ENCODE measurements at places on chromosomes 6 and 20.

- no peak for DNase-seq
These were observed 243.2 kb upstream of the ARID1B start for GRCh38 chr6:156533872-156534524.

DNA sequence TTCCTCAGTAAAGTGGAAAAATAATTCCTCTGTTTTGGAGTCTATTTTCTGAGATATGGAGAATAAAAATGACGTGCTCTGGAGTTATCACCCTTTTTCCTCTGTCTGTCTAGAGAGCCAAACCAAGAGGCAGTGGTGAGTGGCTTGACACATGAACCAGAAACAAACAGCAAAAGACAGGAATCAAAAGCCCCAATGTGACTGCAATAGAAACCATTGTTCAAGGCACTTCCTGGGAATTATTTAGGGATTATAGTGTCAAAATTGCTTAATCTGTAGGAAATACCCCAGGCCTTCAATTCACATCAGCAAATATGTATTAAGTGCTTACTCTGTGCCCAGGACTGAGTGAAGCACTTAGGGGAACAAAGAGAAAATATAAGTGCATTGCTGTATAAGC lies 560.4 kb upstream of the JAG1 start:
- no peak for DNase-seq

GRCh38 chr6:43702534-43703440 lies 15.2 kb upstream of the MRPS18A start:
- DNase-seq, result peak; percentile 84

GRCh38 chr20:13492001-13492481 lies 146.7 kb downstream of the TASP1 start:
- peak; percentile 40 for DNase-seq

DNA sequence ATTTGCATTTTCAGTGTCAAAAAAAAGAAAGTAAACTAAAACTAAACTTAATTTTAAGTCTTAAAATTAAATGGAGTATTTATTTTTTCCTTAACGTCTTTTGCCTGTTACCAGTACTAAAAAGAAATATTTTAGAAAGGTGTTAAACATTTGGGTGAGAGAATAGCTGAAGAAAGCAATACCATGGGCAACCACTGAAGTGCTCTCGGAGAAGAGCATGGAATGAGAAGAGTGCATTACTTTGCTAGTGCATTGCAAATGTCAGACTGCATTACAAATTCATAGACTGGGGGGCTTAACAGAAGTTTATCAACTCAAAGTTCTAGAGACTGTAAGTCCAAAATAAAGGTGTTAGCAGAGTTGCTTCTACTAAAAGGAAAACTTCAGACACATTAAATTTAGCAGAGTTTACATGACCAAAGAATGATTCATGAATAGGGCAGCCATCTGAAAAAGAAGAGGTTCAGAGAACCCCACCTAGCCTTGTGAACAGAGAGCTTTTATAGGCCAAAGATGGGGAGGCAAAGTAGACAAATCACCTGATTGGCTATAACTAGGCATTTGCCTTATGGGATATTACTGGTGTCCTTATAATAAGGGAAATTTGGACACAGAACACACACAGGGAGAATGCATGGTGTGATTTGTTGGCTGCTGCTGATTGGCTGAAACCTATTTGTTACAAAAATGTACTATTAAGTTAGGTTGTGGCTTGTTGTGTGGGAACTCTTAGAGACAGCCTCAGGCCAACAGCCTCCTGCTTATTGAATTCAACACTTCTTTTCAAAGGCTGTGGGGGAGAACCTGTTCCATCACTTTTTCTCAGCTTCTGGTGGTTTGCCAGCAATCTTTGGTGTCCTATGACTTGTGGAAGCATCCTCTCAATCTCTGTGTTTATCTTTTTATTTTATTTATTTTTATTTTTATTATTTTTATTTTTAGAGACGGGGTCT lies 106.7 kb upstream of the RREB1 start:
- no peak for DNase-seq

DNA sequence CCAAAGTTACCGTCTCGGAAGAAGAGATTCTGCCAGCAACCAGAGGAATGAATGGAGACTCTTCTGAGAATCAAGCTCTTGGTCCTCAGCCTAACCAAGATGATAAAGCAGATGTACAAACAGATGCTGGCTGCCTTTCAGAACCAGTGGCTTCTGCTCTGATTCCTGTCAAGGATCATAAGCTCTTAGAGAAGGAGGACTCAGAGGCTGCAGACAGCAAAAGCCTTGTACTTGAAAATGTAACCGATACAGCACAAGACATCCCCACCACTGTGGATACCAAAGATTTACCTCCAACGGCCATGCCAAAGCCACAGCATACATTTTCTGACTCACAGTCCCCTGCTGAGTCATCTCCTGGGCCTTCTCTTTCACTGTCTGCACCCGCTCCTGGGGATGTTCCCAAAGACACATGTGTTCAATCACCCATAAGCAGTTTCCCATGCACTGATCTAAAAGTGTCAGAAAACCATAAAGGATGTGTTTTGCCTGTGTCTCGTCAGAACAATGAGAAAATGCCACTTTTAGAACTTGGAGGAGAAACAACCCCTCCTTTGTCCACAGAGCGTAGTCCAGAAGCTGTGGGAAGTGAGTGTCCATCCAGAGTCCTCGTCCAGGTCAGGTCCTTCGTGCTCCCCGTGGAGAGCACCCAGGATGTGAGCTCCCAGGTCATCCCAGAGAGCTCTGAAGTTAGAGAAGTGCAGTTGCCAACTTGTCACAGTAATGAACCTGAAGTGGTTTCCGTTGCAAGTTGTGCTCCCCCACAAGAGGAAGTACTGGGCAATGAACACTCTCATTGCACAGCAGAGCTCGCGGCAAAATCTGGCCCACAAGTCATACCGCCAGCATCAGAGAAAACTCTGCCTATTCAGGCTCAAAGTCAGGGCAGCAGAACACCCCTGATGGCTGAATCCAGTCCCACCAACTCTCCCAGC lies 109.6 kb downstream of the RTN4IP1 start:
- DNase-seq, result no peak

DNA sequence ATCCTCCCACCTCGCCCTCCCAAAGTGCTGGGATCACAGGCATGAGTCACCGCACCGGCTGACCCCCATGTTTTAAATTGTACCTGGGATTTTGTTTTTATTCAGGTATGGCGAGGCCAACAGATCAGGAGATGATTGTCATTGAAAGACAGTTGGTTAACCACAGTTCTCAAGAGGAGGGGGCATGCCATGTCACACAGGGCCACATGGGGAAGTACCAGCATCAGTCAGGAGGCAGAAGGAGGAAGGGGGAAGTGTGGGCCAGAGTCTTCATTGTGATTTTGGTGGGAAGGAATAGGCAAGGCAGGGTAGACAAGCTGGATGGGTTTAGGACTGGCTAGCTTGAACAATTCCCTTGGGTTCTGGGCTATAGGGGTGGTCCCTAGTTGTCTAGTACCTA lies 9.9 kb upstream of the MMP9 start:
- DNase-seq, result no peak

GRCh38 chr20:15700147-15700765 lies 873.0 kb downstream of the KIF16B start:
- no peak for DNase-seq

GRCh38 chr6:166046226-166046625 lies 121.4 kb downstream of the TBXT start:
- DNase-seq, result no peak

GRCh38 chr6:108764580-108764950 lies 83.7 kb upstream of the ARMC2 start:
- peak; percentile 3 for DNase-seq

GRCh38 chr6:29564875-29565274 lies 5.3 kb upstream of the UBD start:
- DNase-seq, result no peak

DNA sequence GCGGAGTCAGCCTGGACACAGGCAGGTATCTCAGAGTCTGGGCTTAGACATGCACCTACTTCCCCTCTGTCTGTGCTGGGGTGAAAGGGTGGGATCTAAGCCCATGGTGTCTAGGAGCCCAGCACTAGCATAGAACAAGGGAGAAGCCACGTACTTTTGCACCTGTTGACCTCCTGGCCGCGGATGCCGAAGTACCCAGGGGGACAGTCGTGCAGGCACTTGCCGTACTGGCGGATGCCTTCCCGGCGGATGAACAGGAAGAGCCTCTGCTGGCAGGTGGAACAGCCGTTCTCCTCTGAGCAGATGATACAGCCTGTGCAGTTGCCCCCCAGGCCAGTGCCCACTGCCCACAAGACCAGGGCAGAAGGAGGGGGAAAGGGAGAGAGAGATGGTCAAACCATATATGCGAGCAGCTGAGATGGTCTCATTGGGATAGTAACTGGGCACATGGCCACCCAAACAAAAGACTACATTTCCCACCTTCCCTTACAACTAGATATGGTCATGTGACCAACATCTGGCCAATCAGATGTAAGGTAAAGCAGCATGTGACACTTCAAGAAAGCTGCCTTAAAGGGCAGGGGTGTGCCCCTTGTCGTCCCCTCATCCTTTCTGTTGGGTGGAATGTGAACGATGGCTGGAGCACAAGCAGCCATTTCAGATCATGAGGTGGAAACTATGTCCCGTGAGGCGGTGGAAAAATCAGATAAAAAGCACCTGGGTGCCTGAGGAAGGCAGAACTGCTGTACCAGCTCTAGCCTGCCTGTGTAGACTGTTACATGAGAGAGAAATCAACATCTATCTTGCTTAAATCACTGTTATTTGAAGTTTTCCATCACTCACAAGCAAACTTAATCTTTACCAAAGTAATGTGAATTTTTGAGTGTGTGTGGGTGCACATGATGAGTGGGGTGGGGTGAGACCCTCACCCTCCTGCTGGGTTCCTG lies 34.0 kb downstream of the RSPO4 start:
- no peak for DNase-seq

DNA sequence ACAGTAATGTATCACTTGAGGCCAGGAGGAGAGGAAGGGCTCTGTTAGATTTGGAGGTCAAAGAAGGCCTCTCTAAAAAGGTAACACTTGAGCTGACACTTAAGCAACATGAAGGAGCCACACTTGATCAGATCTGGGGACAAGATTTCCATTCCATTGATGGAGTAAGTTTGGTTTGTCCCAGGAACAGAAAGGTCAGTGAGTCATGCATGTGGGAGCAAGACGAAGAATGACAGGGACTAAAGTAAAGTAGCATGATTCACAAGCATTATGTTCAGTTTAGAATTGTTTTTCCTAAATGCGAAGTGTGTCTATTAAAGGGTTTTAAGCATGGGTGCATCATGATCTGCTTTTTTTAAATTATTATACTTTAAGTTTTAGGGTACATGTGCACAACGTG lies 47.4 kb downstream of the COL21A1 start:
- DNase-seq, result no peak

GRCh38 chr20:961768-962167 lies 40.3 kb downstream of the RSPO4 start:
- no peak for DNase-seq

- DNase-seq, result no peak
These were observed 675.9 kb upstream of the CITED2 start for GRCh38 chr6:140050101-140050995.

DNA sequence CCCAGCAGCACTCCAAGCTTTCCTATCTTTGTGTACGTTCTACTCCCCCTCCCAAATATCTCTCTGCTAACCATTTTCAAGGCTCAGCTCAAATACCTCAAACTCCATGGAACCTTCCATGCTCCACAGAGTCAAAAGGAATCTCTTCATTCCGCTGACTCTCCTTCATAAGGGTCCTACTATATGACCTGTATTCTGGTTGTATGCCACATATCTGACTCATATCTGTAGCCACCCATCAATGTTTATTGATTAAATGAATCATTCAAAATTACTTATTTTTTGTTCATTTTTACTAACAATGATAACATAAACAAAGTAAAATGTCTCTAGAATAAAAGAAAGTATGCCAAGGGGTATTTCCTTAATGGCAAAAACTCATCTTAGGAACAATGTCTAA lies 123.2 kb downstream of the ARHGAP18 start:
- no peak for DNase-seq

DNA sequence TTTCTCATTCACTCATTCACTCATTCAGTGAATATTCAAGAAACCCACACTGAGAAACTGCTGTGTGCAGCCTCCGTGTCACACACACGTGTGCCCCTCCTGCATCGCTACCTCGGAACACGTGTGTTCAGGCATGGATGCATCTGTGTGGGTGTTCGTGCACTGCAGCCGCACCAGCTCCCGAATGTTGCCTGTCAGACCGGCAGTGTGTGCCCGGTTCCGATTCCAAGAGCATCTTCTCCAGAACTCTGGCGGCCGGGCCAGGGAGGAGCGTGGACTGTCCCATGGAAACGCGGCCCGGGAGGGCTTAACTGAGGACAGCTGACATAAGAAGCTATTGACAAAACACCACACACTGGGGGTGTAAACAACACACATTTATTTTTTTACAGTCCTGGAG lies 216.0 kb downstream of the DLL1 start:
- no peak for DNase-seq

DNA sequence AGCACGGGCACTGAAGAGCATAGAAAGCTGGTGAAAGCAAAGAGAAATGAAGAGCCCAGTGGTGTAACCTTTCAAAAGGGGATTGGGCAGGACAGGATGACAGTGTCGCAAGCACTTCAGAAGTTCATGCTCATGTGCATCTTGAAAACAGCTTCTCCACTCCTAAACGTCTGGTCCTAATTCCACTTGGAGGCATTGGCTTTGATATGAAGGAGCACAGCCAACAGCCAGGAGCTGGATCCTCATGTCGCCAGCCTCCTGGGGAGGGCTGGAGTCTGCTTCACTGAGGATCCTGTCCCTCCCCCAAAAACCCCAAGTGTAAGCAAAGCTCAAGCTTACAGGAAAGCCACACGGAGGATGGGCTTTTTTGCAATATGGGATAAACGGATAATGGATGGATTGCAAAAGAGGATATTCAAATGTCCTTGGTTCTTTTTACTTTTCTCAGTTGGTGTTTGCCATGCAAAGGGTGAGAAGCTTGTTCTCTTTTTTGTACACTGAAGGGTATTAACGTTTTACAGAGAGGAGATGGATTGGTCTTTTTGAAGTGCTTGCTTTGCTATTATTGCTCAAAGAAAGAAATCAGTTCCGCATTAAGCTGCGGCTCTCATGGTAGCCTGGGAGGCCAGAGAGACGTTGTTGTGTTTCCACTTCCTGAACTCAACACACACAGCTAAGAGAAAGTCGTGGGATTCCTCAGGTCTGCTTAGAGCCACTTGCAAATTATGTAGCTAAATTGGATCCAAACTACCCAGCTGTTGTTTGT lies 92.2 kb downstream of the SIM1 start:
- no peak for DNase-seq

Measured in tibial nerve (tissue), 4 donors.